ENCODE measurements at places on chromosomes 7 and 10.

DNA sequence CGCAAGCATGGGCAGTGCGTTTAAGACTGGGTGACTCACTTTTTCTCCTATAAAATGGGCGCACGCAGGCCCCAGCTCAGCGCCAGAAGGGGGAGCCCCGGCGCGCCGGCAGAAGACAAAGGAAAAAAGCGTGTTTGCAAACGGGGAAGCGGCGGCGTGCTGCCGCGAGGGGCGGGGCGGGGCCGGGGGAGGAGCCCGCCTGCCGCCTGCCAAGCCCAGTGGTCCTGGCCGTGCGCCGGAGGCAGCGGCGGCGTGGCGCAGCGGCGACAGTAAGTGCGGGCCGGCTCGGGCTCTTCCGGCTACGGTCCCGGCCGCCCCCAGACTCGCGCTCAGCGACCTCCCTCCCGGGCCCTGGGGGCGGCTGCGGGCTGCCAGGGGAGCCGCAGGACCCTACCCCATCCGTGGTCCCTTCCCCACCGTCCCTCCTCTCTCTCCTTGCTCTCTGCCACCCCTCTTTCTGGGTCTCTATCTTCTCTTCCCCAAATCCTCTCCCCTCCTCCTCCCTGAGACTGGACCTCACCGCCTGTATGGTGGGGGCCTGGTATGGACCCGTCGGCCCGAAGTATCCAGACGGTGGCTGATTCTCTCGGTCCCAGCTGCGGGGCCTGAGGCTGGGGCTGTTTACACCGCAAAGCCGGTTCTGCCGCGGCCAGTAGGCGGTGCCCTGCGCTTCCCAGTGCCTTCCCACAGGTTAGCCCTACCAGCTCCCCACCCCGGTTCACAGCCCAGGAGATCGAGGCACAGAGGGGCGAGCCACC is at the start of gene SLC29A3:
TSS of gene SLC29A3 (plus strand) at position 218 of the 758 bp plus-strand sequence. CDS start at position 269, 51 bp downstream.
- no peak for DNase-seq

GRCh38 chr10:113326160-113327111 is 226.4 kb upstream of the HABP2 start:
- no peak for DNase-seq

GRCh38 chr7:47574482-47575329 is 7.2 kb downstream of the TNS3 start:
- DNase-seq = no peak

DNA sequence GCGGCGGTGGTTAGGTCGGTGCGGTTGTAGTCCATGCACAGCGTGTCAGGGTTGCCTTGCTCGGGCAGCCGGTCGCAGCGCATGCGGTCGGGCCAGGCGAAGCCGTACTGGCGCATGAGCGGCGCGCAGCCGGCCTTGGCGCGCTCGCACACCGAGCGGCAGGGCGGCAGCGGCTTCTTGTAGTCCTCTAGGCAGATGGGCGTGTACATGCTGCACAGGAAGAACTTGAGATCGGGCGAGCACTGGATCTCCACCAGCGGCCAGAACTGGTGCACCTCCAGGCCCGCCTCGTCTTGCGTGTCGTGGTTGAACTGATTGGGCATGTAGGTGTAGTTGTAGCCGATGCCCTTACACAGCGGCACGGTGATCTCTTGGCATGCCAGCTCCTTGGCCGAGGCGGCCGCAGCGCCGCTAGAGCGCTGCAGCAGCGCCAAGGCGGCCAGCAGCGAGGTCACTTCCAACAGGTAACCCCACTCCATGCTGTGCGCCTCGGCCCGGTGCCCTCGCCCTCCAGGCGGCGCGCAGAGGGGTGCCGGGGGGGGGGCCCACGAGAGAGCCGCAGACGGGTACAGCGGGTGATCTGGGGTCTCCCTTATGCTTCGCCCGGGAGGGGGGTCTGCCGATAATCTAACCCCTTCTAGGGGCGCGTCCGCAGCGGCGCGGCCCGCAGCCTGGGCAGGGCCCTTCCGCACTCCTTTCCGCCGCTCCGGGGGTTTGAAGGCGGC is 983 bp downstream of the FZD8 start:
- no peak for DNase-seq

- no peak for DNase-seq
These were observed 18.7 kb upstream of the ZNF800 start for GRCh38 chr7:127411176-127411575.

- DNase-seq = no peak
These were observed 300.9 kb downstream of the NEBL start for GRCh38 chr10:20596065-20596755.

DNA sequence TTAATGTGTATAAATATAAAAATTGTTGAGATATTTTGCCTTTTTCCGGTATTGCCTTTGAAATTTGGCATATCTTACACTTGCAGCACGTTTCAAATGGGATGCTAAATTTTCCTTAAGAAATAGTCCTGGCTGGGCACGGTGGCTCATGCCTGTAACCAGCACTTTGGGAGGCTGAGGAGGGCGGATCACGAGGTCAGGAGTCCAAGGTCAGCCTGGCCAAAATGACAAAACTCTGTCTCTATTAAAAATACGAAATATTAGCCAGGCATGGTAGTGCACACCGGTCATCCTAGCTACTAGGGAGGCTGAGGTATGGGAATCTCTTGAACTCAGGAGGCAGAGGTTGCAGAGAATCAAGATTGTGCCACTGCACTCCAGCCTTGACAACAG is 220.2 kb downstream of the PTEN start:
- DNase-seq = no peak

GRCh38 chr10:70600512-70601395 is 1.8 kb downstream of the PRF1 start:
- DNase-seq = no peak

GRCh38 chr10:15262036-15262713 is 93.7 kb upstream of the NMT2 start:
- DNase-seq = no peak

- DNase-seq = no peak
These were observed 264.2 kb upstream of the PCDH15 start for GRCh38 chr10:55065185-55065584.

DNA sequence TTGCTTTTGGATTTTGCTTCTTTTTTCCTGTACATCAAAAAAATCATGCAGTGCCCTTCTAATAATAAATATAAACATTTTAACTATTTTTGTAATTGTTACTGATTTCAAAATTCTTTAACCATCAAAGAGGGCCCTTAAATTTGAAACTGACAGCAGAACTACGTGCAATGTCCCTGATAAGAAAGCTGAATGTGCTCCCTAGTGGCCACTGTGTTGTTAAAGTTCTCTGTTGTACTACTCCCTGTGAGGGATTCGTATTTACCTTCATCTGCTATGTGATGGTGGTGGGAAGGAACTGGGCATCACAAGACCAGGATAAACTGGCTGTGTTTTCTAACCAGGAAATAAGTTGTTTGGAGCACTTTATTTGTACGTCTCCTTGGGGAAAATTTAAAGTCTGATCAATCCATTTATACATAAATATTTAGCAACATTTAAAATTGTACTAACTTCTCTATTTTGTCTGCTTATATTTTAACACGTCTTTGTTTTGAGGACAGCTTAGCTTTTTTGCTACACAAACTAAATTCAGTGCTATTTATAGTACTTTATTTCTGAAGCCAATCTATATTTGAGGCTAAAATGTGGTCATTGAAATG is 322.4 kb downstream of the HGF start:
- DNase-seq = no peak

DNA sequence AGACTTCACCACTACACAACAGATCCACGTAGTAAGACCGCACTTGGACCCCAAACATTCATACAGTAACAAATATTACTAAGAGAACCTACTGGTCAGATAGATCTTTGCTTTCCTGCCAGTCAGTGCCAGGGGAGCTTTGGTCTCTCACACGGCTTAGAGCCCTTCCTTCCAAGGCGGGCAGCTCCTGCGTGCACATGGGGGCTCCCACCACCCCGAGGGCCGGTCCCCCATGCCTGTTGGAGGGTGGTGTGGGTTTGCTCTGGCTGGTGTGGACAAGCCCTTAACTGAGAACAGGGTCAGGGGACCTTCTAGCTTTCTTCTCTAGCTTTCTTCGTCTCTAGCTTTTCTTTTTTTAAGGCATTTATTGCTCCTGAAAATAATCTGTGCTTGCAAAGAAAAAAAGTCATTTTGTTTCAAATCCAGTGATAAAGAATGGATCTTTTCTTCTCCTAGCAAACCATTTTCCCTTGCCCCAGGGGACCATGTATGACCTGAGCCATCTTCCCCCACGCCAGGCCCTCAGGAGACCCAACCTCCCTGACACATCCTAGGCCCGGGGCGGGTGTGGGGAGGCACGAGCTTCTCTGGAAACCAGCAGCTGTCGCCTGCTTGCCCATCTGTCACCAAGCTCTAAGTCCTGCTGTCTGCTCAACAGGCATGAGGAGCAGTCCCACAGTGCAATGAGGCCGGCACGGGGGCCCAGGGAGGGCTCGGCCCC is 591.1 kb downstream of the PTPRN2 start:
- DNase-seq = no peak

DNA sequence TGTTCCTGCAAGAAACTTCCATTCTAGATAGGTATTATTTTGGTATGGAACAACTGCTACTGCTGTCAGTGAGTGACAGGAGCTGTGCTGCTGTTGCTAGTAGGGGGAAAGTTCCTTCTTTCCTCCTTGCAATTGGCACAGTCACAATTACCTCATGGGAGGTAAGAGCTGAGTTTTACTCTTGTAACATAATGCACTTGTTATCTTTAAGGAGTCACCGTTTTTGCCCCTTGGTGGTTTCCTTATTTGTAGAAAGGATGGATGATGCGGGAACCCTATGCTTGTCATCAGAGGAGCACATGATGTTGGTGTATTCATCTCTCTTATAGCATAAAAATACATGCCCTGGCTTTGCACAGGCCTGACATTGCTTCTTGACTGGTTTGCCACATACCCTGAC is 234.7 kb upstream of the NPY start:
- DNase-seq = no peak

- no peak for DNase-seq
These were observed 260.1 kb downstream of the TRIL start for GRCh38 chr7:28697913-28698563.

- DNase-seq = no peak
These were observed 70.6 kb downstream of the CDK6 start for GRCh38 chr7:92765725-92766124.

DNA sequence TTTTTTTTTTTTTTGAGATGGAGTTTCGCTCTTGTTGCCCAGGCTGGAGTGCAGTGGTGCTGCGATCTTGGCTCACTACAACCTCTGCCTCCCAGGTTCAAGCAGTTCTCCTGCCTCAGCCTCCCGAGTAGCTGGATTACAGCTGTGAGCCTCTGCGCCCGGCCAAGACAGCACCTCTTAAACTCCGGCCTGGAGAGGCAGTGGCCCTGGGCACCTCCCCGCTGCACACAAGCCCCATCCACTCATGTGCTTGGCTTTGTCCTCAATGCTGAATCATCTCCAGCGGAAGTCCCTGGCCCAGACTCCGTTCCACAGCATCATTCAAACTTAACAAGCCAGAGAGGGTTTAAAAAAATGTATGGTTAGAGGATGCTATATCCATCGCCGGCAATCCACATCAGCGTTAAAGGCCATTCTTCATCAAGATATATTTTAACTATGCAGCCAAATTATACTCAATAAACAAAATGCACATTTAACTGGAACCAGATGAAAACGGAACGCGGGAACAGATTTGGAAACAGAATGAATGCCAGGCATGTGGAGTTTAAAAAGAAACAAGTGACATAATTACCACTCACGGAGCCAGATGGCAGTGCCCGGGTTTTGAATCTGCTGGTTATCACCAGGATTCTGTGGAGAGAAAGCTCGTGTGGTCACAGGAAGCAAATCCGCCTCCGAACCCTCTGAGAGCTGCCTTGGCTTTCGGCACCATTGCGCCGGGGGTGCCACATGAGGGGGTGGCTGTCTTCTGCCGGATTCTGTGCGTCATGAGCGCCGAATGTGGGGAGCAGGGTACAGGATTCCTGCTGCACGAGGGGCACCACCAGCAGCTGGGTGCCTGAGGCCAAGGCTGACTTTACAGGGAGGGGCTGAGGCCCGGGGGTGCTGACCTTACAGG is 45.6 kb upstream of the CFAP46 start:
- DNase-seq = no peak

DNA sequence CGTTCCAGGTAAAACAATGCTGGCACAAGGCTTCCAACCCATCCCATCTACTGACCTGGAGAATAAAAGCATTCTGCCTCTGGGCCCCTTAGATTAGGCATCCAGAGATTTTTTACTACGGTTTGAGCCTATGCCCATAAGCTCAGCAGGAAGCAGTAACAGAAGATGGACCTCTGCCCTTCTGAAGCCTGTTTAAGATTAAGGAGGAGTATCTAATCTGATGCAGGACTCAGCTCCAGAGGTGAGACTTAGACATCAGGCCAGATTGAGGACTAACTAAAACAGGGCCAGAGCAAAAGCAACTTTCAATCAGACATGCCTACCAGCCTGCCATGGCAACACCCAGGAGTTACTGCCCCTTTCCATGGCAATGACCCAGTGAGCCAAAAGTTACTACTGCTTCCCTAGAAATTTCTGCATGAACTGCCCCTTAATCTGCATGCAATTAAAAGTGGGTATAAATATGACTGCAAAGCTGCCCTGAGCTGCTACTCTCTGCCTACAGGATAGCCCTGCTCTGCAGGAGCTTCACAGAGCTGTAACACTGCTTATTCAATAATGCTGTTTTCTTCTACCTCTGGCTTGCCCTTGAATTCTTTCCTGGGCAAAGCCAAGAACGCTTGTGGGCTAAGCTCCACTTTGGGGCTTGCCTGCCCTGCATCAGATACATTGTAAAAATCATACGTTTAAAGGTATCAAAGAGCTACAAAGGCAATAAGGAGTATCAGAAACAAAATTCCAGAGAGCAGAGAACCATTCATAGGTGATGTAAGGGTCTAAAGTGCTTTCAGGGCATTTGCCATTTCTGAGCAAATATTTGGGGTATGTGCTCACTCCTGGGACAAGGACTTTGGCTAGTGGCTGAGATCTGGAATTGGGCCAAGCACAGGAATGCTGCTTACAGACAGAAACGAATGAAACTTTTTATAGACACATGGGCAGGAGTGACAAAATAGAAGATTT is 25.0 kb upstream of the CNNM1 start:
- no peak for DNase-seq

DNA sequence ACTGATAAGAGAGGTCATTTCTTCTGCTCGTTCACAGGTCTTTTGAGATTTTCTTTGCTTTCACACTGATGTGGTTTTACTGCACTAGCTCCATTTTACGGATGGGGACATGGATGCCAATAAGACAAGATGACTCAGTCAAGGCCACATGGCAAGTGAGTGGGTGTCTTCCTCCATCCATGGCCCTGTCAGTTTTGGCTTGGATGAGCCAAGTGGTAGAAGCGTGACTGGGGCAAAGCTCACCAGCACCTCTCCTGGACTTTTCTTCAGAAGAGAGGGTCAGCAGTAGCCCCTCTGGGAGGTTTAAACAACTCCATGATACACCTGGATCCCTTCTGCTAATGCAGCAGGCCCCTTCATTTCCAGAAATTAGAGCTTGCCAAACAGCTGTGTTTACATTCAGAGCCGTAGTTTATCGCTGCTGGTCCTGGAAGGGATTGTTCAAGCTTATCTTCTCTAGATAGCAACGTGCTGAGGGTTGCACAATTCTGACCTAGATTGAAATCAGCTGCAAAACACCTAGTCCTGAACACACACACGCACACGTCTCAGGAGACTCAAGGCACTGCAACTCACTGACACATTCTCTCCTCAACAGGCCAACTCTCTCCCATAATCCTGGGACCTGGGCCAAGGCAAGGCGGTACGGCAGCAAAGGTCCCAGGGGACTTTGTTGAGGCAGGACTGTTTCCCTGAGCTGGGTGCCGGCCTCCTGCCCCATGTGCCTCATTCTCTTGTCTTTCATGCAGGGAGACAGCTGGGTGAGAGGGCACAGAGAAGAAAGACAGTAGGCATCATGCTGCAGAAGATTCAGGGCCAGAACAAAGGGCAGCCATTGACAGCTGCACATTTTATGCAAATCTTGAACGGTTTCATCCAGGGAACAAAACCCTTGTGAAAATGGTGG is 14.2 kb upstream of the PDCD4 start:
- no peak for DNase-seq

GRCh38 chr10:80462299-80462980 is 8.3 kb downstream of the TSPAN14 start:
- DNase-seq = no peak
